Femur (tissue), 1 donor: ENCODE measurements at places on chromosomes 1 and 21.

GRCh38 chr1:64107118-64107519, 96.3 kb upstream of the UBE2U start:
- DNase-seq = no peak

DNA sequence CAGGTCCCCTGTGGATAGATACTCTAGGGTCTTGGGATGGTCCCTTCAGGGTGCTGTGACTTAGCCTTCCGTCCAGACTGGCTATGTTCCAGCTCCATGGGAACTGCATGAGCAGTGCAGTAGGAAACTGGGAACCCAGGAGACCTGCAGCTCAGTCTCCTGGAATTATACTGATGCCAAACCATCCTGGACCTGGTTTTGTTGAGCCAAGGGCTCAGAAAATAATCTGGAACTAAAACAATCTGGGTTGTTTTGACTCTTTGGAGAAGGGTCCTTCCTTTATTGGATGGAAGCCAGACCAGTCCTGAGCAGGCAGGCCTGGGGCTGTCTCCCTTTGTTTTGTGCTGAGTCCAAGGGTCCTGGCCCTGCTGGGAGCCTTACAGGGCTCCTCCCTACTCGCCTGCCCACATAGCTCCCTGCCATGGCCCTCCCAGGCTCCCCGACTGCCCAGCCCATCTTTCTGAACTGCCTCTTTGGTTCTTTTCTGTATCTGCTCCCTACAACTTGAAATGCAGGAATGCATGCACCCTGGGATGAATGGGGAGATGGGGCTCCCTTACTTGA, 1.2 kb downstream of the IPO13 start:
- DNase-seq = no peak

GRCh38 chr1:54850069-54850730, 36.8 kb downstream of the DHCR24 start:
- no peak for DNase-seq

DNA sequence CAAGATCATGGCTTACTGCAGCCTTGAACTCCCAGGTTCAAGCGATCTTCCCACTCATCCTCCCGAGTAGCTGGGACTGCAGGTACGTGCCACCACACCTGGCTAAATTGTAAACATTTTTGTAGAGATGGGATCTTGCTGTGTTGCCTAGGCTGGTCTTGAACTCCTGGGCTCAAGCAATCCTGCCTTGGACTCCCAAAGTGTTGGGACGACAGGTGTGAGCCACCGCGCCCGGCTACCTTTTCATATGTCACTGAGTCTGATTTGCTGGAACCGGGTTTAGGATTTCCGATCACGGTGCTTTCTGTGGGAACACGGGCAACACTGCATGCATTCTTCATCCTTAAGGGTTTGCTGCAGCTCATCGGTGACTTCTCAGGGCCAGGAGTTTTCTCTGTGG, 32.2 kb upstream of the PCBP3 start:
- DNase-seq = no peak

GRCh38 chr21:45494851-45495680, 47.2 kb downstream of the SLC19A1 start:
- DNase-seq = no peak

GRCh38 chr1:39488793-39489566, 2.5 kb upstream of the BMP8A start:
- no peak for DNase-seq

DNA sequence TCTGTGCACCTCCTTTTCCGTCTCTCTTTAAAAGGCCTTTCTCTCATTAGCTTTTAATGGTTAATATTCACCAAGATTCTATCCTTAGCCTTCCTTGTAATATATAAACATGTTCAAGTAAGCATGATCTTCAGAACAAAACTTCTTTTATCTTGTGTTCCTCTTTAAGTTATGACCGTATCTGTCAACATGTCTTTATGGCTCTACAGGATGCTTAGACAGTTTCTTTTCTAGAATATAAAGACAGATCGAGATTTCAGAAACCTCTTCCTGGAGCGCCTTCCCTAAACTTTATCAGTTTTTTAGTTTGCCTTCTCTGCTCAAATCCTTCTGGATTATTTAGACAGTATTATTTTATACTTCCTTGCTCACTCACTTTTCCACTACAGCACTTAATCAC, 7.2 kb downstream of the RO60 start:
- no peak for DNase-seq

DNA sequence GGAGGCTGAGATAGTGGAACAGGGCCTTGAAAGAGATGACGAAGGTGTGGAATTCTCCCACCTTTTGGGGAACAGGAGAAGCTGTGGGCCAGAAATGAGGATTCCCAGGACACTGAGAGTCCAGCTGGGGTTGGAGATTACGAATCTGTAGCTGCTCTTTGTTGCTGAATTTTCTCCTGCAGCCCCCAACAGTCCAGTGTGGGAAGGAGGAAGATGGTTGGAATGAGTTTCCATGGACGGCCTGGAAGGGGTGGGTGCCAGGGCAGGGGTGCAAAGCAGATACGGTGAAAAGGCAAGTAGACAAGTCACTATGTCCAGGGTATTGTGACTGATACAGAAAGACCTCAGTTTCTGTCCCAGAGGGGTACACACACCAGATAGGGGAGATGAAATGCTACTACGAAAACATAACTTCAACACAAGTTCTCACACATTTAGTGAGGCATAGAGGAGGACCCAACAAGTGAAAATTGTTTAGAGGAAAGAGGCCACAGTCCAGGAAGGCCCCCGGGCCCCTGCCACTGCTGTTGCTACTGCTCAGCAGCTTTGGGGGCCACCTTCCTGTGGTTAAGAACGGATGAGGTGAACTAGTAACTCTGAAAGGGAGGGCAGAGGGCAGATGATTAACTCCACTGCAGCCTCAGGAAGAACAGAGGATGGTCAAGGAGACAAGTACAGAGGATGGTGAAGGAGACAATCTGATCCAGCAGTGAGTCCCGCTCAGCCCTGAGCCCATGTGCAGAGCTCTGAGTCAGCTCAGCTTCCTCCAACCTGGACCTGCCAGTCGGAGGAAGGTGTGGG, 7.3 kb downstream of the CD244 start:
- DNase-seq = no peak

DNA sequence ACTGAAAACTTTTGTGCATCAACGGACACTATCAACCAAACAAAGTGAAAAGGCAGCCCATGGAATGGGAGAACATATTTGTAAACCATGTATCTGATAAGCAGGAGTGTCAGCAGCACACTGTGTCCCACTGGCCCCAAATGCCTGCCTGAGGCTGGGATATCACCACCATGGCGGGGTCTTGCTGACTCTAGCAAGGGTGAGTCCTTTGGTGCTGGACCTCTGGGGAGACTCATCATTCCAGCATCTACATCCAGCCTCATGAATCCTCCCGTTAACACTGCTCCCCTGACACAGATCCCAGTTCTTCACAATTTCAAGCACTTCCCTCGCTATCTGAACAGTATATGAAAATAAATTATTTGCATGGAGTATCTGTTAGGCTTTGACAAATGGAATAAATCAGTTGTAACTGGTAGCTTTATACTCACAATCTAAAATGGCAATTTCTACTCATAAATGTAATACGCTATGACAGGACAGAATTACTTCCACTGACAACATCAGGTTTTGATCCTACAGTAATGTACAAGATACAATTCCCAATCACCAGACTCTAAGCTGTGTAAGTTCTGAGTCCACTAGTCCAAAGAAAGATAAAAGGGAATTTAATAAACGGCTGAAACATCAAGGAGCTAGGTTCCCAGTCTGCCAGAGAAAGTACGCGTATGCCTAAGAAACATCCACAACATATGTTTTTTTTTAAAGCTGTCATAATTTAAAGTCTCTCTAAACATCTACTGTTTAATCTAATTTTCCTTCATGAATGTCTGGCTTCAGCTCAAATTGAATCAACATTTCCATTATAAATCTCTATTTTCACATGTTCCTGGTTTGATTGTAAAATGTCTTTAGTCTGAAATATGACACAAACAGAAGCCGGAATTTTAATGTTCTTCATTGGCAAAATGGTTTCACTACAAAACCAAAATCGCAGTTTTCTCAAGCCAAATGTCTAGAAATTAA, 95.1 kb downstream of the SIPA1L2 start:
- no peak for DNase-seq

GRCh38 chr1:247357052-247357780, 25.5 kb upstream of the ZNF496 start:
- peak; percentile 41 for DNase-seq

- no peak for DNase-seq
These were observed 52.2 kb upstream of the TARBP1 start for GRCh38 chr1:234531151-234531635.

GRCh38 chr21:33978585-33978984, 63.0 kb upstream of the ATP5PO start:
- DNase-seq = no peak

DNA sequence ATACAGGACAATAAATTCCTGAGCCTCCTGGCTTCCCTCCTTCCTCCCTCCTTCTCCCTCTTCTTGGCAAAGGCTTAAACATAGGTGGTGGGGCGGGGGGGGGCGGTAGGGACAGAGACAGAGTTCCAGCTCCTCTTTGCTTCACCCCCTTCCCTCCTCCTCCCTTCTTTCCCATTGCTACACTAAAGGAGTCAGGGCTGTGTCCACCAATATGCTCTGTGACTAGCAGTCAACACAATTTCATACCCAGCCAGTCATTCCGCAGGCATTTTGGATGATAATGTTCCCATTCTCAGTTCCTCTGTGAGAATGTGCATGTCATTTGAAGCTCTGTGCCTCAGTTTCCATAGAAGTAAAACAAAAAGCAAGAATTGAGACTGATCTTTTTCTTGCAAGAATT, 1.7 kb downstream of the LMOD1 start:
- no peak for DNase-seq

DNA sequence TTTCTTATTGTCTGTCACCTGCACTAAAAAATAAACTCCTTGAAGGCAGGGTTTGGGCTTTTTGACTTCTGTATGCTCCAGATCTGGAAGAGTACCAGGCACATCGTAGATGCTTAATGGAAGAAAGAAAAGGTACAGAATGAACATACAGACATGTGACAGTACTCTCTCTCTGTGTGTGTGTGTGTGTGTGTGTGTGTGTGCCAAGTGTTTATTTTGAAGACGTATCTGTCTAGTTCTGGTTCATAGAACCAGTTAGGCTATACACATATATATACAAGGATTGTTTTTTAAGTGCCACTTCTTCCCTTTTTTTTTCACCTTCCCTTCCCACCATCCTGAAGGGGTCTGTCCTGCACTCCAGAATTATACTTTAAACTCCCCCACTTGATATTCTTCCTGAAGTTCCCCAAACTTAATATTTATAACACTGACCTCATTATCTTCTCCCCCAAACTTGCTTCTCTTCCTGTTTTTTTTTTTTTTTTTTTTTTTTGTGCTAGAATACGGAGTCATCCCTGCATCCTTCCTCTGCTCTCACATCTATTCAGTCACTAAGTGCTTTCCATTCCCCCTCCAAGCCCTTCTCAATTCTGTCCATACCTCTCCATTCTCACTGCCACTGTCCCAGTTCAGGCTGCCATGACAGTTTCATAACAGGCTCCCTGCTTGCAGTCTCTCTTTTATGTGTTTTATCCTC, 5.4 kb upstream of the KCNA3 start:
- no peak for DNase-seq

DNA sequence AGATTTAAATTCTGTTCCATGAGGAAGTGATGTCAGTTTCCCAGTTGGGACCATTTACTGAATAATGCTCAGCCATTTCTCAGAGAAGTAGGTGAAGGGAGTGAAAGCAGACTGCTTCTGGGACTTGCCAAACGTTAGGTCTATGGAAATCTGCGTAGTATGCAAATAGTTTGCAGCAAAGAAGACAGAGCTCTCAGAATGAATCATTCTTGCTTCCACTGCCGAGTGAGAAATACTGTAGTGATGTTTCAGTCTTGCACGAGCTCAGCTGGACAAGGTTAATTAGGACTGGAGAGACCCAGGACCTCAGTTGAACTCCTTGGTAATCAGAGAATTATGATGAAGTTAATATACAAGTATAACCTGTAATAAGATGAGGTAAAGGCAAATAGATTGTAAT, 317.7 kb upstream of the DAB1 start:
- DNase-seq = no peak

- DNase-seq = no peak
These were observed 9.1 kb downstream of the IBA57 start for GRCh38 chr1:228174482-228175315.

- DNase-seq = no peak
These were observed 8.3 kb downstream of the ASAP3 start for GRCh38 chr1:23475641-23476040.

DNA sequence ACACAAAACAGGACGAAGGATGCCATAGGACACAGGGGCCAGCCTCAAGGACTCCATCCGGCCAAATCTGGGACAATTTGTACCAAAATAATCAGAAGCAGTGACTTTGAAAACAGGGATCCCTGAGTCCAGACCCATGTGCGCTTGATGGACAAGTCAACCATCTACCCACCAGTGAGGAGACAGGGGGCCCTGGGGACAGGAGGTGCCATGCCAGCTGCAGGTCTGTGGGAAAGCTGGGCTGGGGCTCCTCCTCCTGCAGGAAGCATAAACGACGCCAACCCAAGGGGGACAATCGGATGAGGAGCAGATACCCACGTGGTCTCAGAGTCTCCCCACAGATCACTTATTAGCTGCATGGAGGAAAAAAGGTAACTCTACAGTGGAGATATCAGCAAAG, 50.6 kb downstream of the NPHP4 start:
- DNase-seq = no peak

DNA sequence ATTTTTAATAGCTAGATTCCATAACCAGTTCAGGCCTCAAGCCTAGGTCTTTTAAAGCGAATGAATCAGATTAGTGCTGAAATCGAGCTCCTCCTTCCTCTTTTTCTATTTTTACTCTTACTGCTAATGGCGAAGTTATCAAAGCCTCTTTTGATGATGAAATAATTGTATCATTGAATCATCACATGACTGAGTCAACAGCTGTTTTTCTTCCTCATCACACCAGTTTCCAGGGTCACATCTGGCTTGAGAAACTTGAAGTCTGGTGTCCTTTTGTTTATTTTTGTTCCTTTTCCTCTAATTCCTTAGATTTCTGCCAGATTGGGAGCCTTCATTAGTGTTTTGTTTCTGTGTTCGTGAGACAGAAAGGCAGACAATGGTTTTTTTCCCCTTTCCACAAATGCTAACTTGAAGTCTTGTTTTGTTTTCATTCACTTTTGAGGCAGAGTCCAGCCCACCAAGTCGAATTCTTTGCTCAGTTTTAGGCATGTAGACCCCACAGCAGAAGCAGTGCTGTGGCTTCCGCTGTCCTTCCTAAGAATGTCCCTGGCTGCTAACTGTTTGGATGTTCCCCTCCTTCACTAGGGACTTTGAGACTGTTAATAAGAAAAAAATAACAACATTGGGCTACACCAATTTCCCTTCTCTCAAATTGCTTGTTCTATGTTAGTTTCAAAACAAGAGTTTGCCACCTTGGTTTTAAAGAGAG, 51.9 kb upstream of the FMOD start:
- DNase-seq = no peak

DNA sequence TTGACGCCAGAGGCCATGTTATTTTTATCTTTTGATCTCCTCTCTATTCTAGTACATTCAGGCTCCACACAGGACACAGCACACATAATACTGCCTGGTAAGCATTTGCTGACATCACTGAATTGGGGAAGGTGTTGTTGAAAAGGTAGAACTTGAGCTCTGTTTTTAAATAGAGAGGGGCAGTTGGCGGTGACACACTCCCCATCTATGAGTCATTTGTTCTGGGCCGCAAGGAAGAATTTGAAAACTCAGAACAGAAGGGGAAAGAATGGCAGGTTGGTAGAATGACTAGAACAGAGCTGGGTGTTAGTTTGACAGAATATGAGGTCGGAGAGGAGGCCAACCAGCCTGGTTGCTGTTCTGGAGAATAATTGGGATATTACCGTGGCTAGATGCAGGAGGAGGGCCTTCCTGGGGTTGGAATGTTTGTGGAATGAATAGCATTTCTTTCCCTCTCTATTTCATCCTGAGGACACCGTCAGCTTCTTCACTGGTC, 52.1 kb upstream of the ERRFI1 start:
- DNase-seq = no peak

- no peak for DNase-seq
These were observed 1.1 kb downstream of the RASAL2 start for GRCh38 chr1:178094739-178095645.
